T-helper 1 cell (primary cell): ENCODE measurements at places on chromosomes 12 and 14.

- DNase-seq: no peak
These were observed 372.9 kb downstream of the DPF3 start for GRCh38 chr14:72521045-72521444.

- no peak for DNase-seq
These were observed 502.4 kb upstream of the ATP2B1 start for GRCh38 chr12:90211017-90211416.

- DNase-seq: no peak
These were observed 240.8 kb upstream of the TMPO start for GRCh38 chr12:98274430-98275130.

- no peak for DNase-seq
These were observed 24.3 kb downstream of the GPRC5A start for GRCh38 chr12:12915656-12916055.

GRCh38 chr14:102729268-102729667, 48.0 kb upstream of the TRAF3 start:
- DNase-seq: no peak

- DNase-seq: no peak
These were observed 62.9 kb upstream of the NID2 start for GRCh38 chr14:52131640-52132320.

DNA sequence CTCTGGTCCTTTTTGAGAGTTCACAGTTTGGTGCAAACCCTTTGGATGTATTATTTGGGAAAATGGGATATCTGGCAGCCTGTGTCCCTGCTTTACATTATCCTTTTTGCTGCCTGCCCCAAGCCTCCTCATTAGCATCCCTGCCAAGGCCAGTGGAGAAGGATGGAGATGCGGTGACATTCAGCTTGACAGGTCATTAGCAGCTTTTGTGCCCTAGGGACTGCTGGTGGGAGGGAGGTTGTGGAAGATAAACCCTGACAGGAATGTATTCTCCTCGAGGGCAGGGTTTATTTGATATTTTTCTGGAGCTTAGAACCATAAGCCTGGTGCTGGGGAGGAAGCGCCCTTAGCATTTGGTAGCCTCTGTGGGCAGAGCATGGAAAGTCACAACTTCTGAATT, 49.3 kb downstream of the PTPN11 start:
- no peak for DNase-seq

GRCh38 chr12:13149411-13149810, 45.9 kb upstream of the GSG1 start:
- DNase-seq: no peak

GRCh38 chr12:106673141-106673540, 90.3 kb downstream of the RFX4 start:
- no peak for DNase-seq

DNA sequence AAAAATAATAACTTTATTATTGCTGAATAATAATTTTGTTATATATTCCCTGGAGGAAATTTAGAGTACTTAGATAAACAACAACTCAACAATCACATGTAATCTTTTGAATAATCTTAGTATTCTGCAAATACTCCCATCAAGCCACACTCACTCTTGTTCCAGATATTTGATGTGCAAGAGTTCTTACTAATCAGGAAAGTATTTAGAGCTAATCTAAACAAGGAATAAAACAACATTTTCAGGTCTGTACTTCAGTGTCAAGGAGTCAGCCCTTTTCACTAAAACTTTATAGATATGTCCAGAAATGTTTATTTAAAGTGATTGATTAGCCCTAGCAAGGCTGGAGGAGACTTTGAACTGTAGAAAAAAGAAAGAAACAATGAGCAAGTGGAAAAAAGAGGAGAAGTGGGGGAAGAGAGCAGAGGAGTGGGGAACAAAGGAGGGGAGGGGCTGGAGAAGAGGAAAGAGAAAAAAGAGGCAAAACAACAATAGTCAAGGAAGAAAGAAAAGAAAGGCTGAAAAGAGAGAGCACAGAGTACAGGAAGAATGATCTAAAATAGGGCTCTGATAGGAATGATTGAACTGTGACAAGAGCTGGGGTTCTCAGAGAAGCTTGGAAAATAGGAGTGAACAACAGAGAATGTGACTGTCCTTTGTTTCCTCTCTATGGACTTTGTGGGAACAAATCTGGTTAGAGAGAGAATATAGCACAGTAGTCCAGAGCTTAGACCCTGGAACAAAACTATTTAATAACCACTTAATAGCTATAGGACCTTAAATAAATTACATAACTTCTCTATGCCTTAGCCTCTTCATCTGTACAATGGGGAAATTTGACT, 238.7 kb downstream of the AKAP6 start:
- DNase-seq: no peak

- DNase-seq: no peak
These were observed 15.4 kb downstream of the MON2 start for GRCh38 chr12:62481843-62482540.

GRCh38 chr12:56565510-56566101, 44.0 kb downstream of the RBMS2 start:
- DNase-seq: peak; percentile 38

DNA sequence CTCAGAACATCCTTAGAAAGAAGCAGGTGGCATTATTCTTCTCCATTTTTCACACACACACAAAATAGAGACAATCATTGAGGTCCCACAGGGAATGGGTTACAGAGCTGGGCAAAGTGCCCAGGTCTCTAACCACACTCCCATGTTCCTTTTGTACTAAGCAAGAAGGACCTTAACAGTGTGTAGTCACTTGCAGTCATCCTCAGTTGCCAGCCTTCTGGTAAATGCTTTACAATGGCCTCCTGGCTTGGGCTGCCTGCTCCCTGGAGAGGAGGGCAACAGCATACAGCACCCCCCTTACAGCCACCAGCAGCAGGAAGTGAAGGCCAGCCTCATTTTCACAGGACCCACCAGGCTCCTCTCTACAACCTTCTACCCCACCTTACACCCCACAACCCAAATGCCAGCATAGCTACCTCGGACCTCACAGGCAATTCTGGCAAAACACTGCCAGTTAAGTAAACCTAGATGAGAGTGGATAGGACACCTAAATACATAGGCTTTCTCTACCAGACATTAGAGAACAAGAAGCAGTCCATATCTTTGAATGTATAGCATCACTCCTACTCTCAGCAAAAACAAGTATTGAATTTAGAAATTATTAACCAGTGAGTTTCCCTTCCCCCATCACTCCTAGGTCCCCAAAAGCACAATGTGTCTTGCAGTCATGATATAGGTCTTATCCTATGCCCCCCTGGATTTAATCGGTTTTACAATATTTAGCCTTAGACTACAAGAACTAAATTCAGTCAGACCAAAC, 88.1 kb downstream of the PPP2R5E start:
- DNase-seq: no peak

DNA sequence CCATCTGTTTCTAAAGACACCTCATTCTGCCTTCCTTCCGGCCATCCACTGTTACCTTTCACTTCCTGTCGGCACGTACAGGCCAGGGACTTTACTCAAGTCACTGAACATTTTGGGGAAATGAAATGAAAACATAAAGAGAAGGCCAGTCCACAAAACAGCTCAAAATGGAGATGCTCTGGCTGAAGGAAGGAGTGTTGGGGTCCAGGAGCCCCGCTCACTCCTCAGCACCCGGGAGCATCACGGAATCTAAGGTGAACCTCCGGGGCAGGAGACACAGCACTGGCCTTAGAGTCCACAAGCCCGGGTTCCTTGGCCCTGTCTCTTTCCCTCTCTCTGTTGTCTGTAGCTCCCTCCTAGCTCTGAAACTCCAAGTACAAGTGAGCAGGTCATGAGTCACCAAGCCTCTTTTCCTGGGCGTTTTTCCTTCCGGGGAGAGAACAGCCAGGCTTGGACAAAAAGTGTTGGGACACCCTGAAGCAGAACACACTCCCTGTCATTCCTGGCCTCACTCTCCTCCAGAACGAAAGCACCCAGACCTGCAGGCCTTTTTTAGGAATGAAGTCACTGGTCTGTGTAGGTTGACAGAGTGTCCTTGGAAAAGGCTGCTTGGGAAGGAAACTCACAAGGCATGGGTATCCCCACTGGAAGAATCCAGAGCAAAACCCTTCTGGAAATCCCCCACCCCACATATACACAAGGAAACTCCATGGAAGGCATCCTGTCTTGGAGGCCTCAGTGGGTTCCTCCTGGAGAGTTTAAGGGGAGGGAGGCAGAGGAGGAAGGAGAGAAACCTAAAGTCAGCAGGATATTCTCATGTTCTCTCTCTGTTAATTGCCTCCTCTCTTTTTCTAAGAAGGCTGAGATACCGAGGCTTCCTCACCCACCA, 245.3 kb downstream of the ZFP36L1 start:
- no peak for DNase-seq

DNA sequence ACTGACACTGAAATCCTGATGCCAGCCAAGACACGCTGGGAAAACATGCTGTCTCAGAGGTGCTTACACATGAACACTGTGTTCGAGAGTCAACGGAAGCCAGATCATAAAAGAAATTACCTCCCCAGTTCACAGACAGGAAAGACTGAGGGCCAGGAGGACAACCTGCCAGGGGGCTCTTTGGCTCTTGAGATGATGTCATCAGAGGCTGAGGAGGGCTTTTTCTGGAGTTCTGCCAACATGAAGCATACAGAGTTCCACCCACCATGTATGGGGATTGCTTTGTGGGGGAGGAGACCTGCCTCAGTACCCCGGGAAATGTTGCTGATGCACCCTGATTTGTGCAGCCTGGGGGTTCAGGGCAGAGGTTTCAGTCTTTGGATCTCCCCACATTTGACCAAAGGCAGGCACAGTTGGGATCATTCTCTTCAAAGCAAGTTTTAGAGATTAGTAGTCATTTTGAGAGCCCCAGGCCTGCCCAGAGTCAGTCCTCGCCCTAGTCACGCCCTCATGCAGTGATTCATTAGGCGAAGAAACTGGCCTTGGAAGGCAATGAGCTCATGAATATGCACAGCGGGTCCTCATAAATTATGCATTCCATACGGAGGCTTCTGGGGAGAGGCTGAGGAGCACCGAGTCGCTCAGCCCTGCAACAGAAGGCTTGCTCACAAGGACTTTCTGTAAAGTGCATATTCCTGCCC, 34.9 kb upstream of the EML1 start:
- no peak for DNase-seq

GRCh38 chr12:54452628-54453027, 20.8 kb downstream of the GTSF1 start:
- DNase-seq: no peak

DNA sequence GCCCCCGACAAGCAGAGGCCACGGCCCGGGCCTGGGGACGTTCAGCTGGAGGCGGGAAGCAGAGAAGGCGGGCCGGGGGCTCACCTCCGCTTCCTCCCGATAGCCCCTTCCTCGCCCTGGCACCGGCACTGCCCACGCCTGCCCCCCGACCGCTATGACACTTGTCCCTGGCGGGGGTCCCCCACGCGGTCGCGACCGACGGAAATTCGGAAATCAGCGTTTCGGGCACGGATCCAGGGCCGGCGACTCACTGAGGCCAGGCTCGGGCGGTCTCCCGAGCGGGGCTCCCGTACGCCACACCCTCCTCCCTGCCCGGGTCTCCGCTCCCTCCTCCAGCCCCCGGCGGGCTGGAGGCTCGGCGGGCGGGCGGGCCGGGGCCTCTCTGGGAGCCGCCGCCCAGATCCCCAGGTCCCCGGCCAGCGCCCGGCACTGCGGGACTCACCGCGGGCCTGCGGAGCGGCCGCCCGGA, 581 bp downstream of the PITPNM2 start:
- no peak for DNase-seq

DNA sequence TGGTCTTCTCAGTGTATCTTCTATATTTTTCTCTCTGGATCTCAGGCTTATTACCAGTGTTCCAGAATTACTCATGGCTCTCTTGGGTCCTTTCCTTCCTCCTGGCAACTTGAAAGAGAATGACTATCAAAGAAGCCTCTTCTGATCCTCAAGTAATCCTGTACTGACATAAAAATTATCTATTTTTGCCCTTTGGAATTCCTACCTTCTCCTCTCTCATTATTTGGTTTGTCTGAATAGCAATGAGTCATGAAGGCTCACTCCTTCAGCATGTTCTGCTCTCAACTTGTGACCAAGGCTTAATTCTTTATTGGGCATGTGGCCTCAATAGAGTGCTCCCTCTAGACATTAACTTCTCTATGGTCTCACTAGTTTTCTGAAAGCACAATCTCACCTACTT, 553.6 kb upstream of the ATP2B1 start:
- no peak for DNase-seq

GRCh38 chr14:36275741-36276140, 44.7 kb downstream of the MBIP start:
- no peak for DNase-seq

- no peak for DNase-seq
These were observed 1.6 kb downstream of the SIX4 start for GRCh38 chr14:60722357-60723115.

GRCh38 chr12:123877968-123878367, 94.7 kb downstream of the CCDC92 start:
- no peak for DNase-seq

- DNase-seq: no peak
These were observed 77.9 kb upstream of the PLXNC1 start for GRCh38 chr12:94070520-94070919.

GRCh38 chr12:89671469-89671868, 37.2 kb downstream of the ATP2B1 start:
- no peak for DNase-seq

DNA sequence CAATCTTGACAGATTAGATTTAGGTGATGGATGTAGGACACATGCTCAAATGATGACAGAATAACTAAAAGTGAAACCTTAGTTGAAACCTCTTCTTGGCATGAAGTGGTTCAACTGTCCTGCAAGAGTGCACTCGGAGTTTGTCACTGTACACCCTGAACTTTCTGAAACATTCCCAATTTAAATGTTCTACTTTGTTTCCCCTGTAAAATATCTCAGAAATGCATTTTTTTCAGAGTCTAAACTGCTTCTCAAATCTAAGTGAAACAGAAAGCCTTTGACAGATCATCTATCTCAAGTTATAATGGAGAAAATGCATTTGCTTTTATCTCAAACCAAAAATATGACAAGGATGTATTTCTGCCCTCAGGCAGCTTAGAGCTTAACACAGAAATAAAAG, 66.0 kb downstream of the BHLHE41 start:
- DNase-seq: no peak

GRCh38 chr12:132167611-132168310, 23.5 kb downstream of the NOC4L start:
- DNase-seq: no peak

GRCh38 chr14:55747186-55747585, 167.2 kb downstream of the KTN1 start:
- DNase-seq: no peak

- no peak for DNase-seq
These were observed 2.7 kb upstream of the GALC start for GRCh38 chr14:87995500-87996290.

- DNase-seq: no peak
These were observed 105.9 kb downstream of the MED13L start for GRCh38 chr12:116171549-116171948.

- no peak for DNase-seq
These were observed 11.5 kb upstream of the KRT5 start for GRCh38 chr12:52531566-52532300.

GRCh38 chr12:74328623-74329022, 209.0 kb upstream of the ATXN7L3B start:
- DNase-seq: no peak

GRCh38 chr14:87756661-87757060, 236.3 kb downstream of the GALC start:
- no peak for DNase-seq

GRCh38 chr14:90815822-90816662, at the start of gene TTC7B:
Gene TTC7B, minus strand, starts transcription at chr14:90816430. Its CDS starts 135 bp downstream, at chr14:90816295.
- DNase-seq: no peak

GRCh38 chr12:121334513-121335343, 17.5 kb downstream of the ANAPC5 start:
- DNase-seq: no peak
